ENCODE measurements at places on chromosomes 5 and 9. TPM values are rescaled to one million over a fixed set of nuclear protein-coding genes. Genes with fewer than 3 reads are reported as not detected.

Gene GLRA1
- not detected for total RNA-seq

Gene GNAQ
- 16.3 TPM for total RNA-seq

Gene SLC44A1
- total RNA-seq: 20.5 TPM

Gene RPP25L
- 50.3 TPM for total RNA-seq

Gene GRM6
- total RNA-seq: not detected

Gene EGFLAM
- total RNA-seq: not detected

Gene PCDHB10
- not detected for total RNA-seq

Gene FOXD4L5
- total RNA-seq: not detected

Gene SHC3
- 0.80 TPM for total RNA-seq

Gene UBTD2
- total RNA-seq: 13.6 TPM

Gene SLC23A1
- total RNA-seq: 1.5 TPM

Gene FBXL7
- total RNA-seq: 1.6 TPM

Gene CMBL
- 21.9 TPM for total RNA-seq

Gene SLC34A3
- total RNA-seq: 0.13 TPM

Gene SRD5A1
- total RNA-seq: 29.0 TPM

Gene TMEM161B
- total RNA-seq: 8.1 TPM

Gene STK32A
- total RNA-seq: 0.22 TPM

Measured in A549 treated with CpdA at 1 μM for 4 hours (cell line).